ENCODE measurements at places on chromosomes 1 and 21.

- DNase-seq: no peak
Observed at GRCh38 chr1:7534061-7534825, 236.9 kb upstream of the VAMP3 start.

GRCh38 chr1:112711670-112712069 is 3.5 kb downstream of the PPM1J start:
- no peak for DNase-seq

GRCh38 chr1:119294722-119295121 is 73.9 kb upstream of the HAO2 start:
- DNase-seq: no peak

GRCh38 chr1:151972542-151973248 is 21.0 kb downstream of the S100A10 start:
- DNase-seq: peak; percentile 35

DNA sequence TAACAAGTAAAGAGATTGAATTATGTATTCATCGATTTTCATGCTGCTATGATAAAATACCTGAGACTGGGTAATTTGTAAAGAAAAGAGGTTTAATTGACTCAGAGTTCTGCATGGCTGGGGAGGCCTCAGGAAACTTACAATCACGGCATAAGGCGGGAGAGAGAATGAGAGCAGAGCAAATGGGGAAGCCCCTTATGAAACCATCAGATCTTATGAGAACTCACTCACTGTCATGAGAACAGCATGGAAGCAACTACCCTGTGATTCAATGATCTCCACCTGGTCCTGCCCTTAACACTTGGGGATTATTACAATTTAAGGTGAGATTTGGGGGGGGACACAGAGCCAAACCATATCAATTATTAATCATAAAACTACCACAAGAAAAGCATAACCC is 3.3 kb upstream of the GBP3 start:
- no peak for DNase-seq

DNA sequence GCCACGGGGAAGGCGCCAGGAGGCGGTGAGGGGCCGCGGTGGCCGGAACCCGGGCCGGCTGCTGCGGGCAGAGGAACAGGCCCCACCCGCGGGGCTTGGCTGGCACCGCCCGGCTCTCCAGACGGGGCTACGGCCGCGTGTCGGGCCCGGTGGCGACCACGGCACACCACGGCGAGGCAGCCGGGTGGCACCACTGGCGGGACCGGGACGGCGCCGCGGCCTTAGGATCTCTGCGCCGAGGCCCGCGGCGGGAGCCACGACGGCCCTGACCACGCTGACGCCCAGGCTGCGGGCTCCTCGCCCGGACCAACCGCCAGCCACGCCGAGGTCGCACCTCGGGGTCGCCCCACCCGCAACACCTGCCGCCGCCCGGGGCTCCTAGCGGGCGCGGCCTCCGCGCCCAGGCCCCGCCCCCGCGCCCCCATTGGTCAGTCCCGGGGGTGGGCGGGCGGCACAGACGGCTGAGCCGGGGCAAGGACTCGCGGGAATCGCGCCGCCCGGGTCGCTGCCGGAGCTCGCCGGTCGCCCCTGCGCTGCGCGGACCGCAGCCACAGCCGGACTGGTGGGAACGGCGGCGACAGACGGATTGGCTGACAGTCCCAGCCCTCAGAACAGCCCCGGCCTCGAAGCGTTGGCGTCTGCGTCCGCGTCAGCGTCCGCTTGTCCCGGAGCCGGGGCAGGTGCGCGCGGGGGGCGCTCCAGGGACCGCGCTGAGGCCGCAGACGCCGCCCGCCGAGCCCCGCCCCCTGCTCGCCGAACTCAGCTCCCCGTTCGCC is at the start of gene BMP8A:
Gene BMP8A, plus strand, starts transcription at position 491 of the 776 bp plus-strand sequence. CDS start 356 bp downstream, outside the sequence.
- no peak for DNase-seq

DNA sequence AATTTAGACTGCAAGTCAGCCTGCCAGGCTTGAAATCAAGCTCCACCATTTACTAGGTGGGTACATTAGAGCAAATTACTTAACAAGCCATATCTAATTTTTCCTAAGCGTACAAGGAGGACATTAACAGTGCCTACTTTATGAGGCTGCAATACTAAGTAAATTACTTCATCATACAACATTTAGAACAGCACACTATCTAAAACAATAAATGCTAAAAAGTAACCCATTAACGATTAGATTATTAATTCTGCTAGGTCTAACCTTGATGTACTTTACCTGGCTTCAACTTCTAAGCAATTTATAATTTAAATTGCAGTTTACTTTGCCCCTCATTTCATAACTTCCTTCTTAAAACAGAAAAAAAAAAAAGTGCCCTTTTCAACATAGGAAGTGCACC is 1155.6 kb upstream of the NCAM2 start:
- no peak for DNase-seq

- no peak for DNase-seq
Observed at GRCh38 chr1:83834621-83835264, 164.2 kb downstream of the TTLL7 start.

- DNase-seq: no peak
Observed at GRCh38 chr1:10538646-10539355, 64.1 kb downstream of the PEX14 start.

GRCh38 chr1:240562779-240563178 is 49.2 kb downstream of the GREM2 start:
- no peak for DNase-seq

- DNase-seq: no peak
Observed at GRCh38 chr1:245046769-245047168, 108.0 kb upstream of the KIF26B start.

DNA sequence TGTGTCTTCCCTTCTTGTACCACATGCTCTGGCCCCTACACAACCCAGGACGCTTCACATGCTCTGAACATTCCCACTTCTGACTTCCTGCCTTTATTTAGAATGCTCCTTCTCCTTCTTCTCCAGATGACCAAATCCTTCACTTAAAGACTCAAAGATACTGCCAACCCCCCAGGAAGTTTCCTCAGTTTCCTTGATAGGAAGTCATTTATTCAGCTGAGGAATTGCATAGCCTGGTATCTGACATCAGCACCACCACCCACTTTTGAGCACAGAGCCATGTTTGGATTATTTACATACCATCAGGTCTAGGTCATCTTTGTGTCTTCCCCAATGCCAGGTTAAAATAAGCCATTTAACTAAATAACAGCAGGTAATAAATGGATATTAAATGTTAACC is 42.4 kb downstream of the GFI1 start:
- no peak for DNase-seq

- DNase-seq: peak; percentile 81
Observed at GRCh38 chr1:2231532-2232254, 3.6 kb downstream of the SKI start.

DNA sequence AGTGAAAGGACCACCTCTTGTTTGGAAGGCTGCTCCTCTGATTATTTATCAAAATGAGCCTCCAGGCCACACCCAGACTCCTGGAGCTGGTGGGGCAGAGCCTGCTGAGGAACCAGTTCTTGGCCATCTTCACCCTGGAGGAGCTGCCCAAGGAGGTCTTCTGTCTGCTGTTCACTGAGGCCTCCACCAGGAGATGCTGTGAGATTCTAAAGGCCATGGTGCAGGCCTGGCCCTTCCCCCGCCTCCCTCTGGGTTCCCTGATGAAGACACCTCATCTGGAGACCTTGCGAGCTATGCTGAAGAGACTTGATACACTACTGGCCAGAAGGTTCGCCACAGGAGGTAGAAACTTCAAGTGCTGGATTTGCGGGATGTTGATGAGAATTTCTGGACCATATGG is 61.7 kb upstream of the GJA8 start:
- no peak for DNase-seq

DNA sequence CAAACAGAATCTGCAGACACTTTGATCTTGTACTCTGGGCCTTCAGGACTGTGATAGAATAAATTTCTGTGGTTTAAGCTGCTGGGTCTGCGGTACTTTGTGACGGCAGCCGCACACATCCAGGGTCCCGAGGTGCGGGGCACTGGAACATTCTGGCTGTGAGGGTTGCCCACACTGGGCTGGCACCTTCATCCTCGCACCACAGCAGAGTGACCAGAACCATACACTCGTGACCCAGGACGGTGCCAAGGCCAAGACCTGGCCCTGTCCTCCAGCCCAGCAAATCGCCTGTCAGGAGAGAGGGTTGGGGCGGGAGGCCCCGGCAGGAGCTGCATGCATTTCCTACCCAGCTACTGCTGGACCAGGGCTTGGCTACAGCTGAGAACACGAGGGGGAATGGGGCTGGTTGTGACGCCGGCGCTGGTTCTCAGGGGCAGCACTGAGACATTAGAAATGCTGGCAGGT is 2.6 kb upstream of the FTCD start:
- no peak for DNase-seq

DNA sequence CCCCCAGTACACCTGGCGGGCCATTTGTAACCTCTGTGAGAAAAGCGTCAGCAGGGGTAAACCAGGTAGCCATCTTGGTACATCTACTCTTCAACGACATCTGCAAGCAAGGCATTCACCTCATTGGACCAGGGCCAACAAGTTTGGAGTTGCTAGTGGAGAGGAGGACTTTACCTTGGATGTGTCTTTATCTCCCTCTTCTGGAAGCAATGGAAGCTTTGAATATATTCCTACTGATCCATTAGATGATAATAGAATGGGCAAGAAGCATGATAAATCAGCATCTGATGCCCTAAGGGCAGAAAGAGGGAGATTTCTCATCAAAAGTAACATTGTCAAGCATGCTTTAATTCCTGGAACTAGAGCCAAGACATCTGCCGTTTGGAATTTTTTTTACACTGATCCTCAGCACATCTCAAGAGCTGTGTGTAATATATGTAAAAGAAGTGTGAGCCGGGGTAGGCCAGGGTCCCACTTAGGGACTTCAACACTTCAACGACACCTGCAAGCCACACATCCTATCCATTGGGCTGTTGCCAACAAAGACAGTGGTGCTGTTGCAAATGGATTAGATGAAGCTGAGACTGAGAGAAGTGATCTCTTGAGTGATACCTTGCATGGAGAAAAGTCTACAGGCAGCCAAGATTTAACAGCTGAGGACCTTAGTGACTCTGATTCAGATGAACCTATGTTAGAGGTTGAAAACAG is 2.7 kb downstream of the ZBED6 start:
- no peak for DNase-seq

DNA sequence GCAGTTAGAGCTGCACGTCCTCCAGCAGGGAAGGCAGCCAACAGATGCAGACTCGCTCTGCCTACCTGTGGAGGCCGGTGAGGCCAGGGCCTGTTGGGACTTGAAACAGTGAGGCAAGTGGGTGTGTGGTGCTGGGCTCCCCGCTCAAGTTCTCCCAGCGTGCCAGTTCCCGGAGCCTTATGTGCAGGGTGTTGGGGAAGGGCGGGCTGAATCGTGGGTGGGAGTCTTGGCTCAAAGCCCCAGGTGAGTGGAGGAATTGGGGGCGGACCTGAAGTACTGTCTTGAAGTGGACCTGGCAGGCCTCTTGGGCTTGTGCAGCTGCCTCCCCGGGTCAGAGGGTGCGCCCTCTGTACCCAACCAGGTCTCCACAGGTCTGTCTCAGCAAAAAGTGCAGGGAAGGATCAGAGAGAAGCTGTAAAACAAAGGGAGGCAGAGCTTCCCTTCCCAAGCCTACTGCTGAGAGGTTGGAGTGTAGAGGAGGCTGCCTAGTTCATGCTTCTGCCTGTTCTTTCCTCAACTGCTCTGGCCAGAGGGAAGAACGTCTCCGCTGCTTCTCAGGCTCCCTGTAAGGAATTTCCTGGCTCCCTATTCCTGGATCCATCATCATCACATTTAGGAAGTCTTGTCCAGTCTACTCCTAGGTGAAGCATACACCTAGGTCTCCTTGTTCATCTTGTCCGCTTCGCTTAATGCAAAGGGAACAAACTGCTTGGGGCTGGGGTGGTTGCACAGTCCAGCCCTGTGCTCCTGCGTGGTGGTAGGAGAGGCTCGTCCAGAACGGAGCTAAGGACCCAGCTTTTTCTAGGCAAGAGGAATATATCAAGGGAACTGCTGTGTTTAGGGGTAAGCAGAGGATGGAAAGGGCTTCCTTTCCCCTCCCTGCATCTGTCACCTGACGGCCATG is 14.9 kb downstream of the UTP11 start:
- DNase-seq: no peak

DNA sequence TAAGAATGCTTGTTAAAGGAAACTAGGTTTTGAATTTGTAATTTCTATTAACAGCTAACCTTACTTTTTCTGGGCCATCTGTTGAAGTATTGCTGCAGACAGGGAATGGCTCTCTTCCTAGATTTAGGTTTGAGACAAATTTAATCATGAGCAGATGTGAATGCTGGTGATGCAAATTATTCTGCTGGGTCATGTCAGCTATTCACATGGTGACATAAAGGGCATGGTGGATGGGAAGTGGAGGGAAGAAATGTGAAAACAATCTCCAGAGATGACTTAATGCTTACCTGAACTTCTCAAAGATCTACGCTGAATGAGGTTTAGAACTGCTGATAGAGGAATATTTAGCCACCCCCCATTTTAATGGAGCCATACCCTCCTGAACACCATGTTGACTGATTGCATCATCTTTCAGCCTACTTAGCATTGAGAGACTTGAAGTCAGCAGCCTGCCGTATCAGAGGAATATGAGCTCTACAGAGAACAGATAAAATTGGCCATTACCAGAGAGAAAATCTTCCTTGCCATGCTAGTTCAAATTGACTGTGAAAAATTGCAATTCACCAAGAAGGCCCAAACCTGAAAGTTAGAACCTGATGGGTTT is 138.8 kb downstream of the HHAT start:
- no peak for DNase-seq

- DNase-seq: no peak
Observed at GRCh38 chr1:228717081-228717480, 18.2 kb upstream of the RHOU start.

- DNase-seq: peak; percentile 80
Observed at GRCh38 chr1:25566730-25567341, 23.4 kb downstream of the LDLRAP1 start.

- DNase-seq: no peak
Observed at GRCh38 chr1:201329286-201329685, 46.0 kb downstream of the PKP1 start.

DNA sequence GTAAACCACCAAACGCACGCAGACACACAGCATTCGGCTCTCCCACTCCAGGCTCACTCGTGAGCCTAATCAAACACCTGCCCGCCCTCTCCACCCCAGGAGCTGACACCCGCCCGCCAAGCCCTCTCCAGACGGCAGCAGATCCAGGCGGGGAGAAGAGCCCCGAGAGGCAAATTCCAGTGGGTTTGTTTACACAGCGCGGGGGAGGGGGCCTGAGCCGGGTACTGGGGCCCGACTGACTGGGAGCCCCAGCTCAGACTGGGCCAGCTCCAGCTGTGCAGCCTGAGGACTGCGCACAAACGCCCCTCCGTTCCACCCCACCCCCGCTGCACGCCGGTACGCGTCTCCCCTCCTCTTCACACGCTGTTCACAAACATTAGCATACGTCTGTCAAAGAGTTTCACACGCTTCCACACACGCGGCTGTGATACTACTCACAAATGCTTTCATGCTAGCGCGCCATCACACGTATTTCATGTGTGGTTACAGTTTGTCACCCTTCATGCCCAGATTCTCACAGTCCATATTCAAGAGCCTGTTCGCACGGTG is 1.0 kb upstream of the EFNA1 start:
- peak; percentile 78 for DNase-seq

- no peak for DNase-seq
Observed at GRCh38 chr1:39571178-39571483, 5.5 kb downstream of the PABPC4 start.

GRCh38 chr1:45117766-45118165 is 88.6 kb downstream of the ZSWIM5 start:
- DNase-seq: no peak

Data from Ammon's horn (tissue), 1 donor.